ENCODE measurements at places on chromosomes 16 and 17.

GRCh38 chr17:66555605-66556004 is 253.2 kb downstream of the PRKCA start:
- no peak for DNase-seq

DNA sequence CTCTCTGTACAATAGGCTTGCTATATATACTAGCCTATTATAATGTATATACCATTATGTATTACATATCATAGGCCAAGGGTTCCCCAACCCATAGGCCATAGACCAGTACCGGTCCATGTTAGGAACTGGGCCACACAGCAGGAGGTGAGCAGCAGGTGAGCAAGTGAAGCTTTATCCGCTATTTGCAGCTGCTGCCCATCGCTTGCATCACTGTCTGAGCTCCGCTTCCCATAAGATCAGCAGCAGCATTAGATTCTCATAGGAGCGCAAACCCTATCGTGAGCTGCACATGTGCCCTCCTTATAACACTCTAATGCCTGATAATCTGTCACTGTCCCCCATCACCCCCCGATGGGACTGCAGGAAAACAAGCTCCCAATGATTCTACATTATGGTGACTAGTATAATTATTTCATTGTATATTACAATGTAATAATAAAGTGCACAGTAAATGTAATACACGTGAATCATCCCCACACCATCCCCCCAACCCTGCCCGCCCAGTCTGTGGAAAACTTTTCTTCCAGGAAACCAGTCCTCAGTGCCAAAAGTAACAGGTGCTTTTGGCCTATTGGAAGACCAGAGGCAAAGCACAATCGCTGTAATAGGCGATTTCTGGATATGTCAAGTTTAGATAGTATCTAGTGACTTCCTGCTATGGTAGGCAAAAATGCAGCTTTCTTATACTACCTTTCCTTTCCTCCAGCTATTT is 84.1 kb downstream of the MYH11 start:
- DNase-seq: no peak

GRCh38 chr16:50906454-50906853 is 164.6 kb downstream of the CYLD start:
- DNase-seq: no peak

- DNase-seq: no peak
Observed at GRCh38 chr16:2897110-2897509, 14.1 kb downstream of the FLYWCH2 start.

DNA sequence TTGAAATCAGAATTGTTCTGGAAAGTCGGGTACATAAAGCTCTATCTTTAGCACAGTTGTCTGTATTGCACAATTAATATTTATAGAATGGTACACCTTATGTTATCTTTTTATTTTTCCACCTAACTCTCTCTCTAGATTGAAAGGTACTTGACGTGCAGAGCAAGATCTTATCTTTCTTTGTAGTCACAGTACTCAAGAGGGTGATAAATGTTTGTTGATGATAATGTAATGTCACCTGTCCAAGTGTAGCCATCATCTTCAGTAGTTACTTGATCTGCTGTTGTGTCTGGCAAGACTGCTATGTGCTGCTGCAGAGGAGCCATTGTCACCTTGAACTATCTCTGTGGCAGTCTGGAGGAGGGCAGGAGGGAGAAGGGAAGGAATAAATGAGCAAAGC is 5.3 kb downstream of the HMOX2 start:
- no peak for DNase-seq

DNA sequence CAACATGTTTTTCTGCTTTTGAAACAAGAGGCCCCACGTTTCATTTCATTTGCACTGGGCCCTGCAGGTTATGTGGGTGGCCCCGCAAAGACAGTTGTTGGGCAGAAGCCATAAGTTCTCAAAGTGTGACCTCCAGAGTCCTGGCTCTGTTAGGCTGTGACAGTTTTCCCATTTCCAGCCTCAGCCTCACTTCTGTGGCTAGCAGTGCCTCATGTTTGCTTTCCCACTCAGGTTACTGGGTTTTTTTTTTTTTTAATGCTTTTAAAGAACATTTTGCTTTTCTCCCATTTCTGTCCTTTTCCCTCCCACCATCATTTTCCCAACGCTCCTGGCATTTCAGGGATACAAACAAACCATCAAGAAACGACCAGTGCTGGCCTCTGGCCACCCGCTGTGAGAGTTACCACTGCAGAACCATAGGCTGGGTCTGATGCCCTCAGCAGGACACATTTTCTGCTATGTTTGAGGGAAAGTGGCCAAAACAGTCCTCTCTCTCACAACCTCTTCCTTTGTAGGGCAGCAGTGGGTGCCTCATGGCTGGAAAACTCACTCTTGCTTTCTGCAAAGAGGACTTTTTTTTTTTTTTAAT is 159.0 kb upstream of the MPHOSPH6 start:
- DNase-seq: no peak

GRCh38 chr17:50807009-50807408 is 28.4 kb upstream of the WFIKKN2 start:
- no peak for DNase-seq

DNA sequence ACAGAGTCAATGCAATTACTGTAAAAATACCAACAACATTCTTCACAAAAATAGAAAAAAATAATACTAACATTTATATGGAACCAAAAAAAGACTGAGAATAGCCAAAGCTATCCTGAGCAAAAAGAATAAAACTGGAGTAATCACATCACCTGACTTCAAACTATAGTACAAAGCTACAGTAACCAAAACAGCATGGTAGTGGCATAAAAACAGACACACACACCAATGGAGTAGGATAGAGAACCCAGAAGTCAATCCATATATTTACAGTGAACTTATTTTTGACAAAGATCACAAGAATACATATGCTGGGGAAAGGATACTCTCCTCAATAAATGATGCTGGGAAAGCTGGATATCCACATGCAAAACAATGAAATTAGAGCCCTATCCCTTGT is 84.2 kb downstream of the CEP112 start:
- DNase-seq: no peak

DNA sequence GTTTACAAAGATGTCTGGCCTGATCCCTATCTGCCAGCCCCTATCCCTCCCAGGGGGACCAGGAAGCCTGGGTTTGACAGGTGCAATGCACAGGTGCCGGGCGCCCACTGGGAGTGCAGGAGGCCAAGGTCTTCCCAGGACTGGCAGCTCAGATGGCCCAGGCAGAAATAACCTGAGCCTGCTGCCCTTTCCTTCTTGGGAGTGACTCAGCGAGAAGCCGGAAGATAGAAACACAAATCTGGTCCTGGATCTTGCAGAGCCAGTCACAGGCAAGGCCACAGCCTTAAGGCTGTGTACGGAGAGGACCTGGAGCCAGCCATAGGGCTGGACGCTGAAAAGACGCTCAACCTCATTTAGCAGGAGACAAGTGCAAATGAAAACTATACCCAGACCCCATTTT is 27.7 kb downstream of the GPR142 start:
- no peak for DNase-seq

DNA sequence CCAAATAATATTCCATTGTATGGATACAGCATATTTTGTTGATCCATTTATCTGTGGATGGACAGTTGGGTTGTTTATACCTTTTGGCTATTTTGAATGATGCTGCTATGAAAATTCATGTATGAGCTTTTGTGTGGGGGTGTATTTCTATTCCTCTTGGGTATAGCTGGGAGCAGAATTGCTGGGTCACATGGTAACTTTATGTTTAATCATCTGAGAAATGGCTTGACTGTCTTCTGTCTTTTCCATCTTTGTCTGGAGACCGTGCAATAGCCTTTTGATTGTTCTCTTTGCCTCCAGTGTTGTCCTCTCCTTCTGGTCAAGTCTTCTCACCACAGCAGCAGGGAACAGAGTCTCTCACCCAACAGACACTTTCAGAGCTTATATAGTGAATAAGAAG is 20.5 kb upstream of the MAF start:
- DNase-seq: no peak

GRCh38 chr16:30535777-30536190 is 1.1 kb upstream of the ZNF747 start:
- DNase-seq: peak; percentile 79

- DNase-seq: no peak
Observed at GRCh38 chr16:83402967-83403366, 404.8 kb upstream of the HSBP1 start.

DNA sequence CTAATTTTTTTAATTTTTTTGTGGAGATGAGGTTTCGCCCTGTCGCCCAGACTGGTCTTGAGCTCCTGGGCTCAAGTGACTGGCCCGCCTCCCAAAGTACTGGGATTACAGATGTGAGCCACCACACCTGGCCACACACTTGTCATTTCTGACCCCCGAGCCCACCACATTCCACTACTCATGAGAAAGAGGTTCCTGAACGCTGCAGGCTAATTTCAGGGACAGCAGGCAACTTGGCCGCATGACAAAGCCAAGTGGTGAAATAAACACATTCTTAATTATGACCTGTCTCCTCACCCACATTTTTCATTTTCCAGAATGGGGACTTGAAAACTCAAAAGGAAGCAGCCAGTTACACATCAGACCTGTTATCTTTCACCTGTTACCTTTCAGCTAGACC is 114.5 kb downstream of the ABCC6 start:
- DNase-seq: no peak

- DNase-seq: no peak
Observed at GRCh38 chr16:70324998-70325747, 21.5 kb upstream of the DDX19A start.
